ENCODE measurements at places on chromosomes 12 and 14.
A peak's percentile ranks its signal among the peaks of the same experiment; 100 is the strongest.

GRCh38 chr12:43462080-43462479, 89.9 kb downstream of the ADAMTS20 start:
- no peak for DNase-seq

DNA sequence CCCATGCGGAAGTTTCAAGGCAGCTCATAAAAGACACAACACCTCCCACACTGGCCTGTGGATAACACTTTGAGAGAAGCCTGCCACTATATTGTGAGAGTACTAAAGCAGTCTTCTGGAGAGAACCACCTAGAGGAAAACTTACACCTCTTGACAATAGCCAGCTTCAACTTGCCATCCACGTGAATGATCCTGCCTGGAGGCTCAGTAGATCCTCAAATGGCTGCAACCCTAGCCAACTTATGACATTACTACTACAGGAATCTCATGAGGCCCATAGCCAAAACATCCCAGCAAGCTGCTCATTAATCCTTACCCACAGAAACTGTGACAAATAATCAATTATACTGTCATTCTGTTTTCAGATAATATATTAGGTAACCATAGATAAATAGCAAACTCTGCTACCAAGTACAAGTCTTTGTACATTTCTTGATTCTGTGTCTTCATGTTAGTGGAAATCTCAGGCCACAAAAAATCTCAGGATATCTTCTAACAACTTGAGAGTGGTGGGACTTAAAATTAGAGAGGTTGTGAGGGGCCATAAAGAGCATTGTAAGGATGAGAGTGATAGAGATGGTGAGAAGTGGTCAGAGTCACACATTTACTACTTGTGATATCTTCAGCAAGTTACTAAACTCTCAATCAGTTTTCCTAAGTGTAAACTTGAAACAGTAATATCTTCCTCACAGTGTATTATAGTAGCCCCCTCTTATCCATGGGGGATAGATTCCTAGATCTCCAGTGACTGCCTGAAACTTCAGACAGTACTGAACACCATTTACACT, 368.0 kb downstream of the C12orf50 start:
- no peak for DNase-seq

DNA sequence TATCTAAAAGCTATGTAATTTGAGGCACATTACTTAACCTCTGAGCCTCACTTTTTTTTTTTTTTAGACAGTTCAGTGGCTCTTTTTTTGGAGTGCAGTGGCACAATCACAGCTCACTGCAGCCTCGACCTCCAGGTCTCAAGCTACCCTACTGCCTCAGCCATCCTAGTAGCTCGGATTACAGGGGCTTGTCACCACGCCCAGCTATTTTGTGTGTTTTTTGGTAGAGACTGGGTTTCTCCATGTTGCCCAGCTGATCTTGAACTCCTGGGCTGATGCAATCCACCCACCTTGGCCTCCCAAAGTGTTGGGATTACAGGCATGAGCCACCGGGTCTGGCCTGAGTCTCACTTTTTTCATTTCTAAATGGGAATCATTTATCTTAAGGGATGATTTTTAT, 192.0 kb upstream of the PDZRN4 start:
- DNase-seq: no peak

- no peak for DNase-seq
These were observed 143.6 kb downstream of the PAWR start for GRCh38 chr12:79547044-79547734.

GRCh38 chr12:24617471-24617870, 331.4 kb downstream of the BCAT1 start:
- DNase-seq: no peak

GRCh38 chr12:67042697-67043131, 226.4 kb upstream of the CAND1 start:
- peak; percentile 77 for DNase-seq

Data from NCI-H1092 (cell line).